Stimulated activated CD8-positive, alpha-beta memory T cell treated with anti-CD3 and anti-CD28 coated beads, Interleukin-7, amount 100 ng/mL, for 48 hours (primary cell): ENCODE measurements at places on chromosomes 5 and 9.

DNA sequence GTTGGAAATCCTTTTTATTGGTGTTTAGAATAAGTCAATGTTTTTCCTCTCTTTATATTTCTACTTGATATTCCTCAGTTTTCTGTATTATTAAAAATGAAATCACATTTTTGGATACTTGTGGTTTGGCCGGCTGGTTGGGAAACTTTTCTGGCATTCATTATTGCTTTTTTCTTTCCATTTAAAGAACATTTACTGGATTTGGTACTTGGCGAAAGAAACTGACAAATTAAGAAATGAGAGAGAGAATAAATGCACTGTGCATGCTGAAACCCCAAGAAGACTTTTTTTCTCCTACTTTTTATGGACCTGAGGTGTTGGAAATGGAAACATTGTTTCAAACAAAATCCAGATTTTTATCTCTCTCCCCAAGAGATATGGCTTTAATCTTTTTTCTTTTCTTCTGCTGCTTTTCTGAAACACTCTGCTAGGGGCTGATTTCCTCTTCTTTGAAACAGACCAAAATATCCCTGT lies 128.4 kb downstream of the SNX18 start:
- no peak for DNase-seq

DNA sequence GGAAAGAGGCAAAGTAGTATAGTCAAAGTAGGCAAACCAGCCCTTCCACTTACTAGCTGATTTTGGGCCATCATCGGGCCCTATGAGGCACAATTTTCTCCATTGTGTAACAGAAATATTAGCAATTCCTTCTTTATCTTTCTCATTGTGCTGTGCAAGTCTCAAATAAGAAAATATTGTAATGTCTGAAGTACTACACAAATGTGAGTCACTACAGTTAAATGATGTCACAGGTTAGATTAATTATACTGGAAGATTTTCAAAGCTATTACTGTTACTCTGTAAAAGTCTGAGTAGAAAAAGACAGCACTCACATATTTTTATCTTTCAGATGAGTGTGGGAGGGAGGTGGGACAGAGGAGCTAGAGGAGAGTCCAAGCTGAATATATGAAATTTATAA lies 12.4 kb upstream of the TMC1 start:
- DNase-seq: no peak

- no peak for DNase-seq
Observed at GRCh38 chr5:135437796-135438560, 9.2 kb downstream of the DCANP1 start.

GRCh38 chr5:168423971-168424370 lies 62.3 kb upstream of the RARS1 start:
- DNase-seq: no peak

GRCh38 chr5:132295505-132296411 lies 1.6 kb downstream of the SLC22A4 start:
- no peak for DNase-seq

- no peak for DNase-seq
Observed at GRCh38 chr5:34849253-34849652, 10.3 kb downstream of the TTC23L start.

DNA sequence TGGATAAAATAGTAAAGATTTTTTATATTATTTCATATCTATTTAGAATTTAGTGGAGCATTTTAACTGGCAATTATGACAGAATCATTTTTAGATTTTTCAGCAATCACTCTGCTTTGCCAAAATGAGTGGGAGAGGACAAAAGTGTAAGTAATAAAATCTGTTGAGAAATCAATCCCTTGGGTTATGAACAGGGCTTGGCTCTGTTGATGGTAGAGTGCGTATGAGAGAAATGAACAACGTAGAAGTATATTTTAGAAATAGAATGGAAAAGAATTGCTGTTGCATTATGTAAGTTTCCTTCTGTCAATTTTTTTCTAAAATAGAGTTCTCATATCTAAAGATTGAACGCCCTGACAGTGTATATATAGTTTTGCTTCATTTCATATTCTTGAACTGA lies 154.1 kb upstream of the PRDM9 start:
- DNase-seq: no peak

GRCh38 chr5:172626031-172626581 lies 15.0 kb upstream of the NEURL1B start:
- no peak for DNase-seq

GRCh38 chr9:121326130-121326838 lies 43.8 kb downstream of the STOM start:
- DNase-seq: no peak

DNA sequence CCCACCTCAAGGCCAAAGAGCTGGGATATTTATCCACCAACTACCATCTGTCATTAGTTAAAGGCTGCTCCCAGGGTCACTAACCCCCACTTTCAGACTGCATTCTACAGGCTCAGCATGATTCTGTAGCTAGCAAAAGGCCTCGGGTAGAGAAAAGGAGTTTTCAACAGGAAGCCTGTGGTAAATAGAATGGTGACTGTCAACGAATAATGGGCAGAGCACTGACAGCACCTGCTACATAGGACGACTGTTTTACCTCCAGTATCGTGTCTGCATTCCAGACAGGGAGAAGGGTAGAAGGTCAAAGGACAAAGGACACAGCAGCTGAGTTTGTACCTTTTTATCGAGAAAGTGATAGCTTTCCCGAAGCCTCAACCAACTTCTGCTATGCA lies 20.3 kb downstream of the MFAP3 start:
- no peak for DNase-seq

GRCh38 chr9:87239312-87239711 lies 258.4 kb upstream of the DAPK1 start:
- DNase-seq: no peak

- DNase-seq: no peak
Observed at GRCh38 chr5:159206818-159207217, 2.5 kb downstream of the RNF145 start.

GRCh38 chr9:132864277-132864676 lies 13.8 kb downstream of the AK8 start:
- no peak for DNase-seq

DNA sequence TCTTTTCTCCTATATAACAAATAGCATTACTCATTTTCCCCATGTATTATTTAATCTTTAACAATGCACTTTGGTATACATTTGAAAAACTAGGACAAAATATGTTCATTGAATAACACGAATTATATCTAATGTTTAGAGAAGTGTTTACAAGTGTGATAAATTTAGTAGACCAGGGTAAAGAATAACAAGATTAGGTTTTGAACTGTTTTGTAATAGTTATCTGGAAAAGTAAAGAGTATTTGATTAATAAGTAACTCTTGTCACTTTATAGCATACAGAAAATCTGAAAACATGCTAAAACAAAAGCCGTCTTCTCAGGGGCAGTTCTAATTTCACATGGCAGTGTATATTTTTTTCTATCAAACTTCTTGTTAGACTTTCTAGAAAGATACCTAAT lies 58.5 kb downstream of the PPIC start:
- DNase-seq: no peak

- no peak for DNase-seq
Observed at GRCh38 chr5:120086081-120086480, 378.0 kb upstream of the PRR16 start.

DNA sequence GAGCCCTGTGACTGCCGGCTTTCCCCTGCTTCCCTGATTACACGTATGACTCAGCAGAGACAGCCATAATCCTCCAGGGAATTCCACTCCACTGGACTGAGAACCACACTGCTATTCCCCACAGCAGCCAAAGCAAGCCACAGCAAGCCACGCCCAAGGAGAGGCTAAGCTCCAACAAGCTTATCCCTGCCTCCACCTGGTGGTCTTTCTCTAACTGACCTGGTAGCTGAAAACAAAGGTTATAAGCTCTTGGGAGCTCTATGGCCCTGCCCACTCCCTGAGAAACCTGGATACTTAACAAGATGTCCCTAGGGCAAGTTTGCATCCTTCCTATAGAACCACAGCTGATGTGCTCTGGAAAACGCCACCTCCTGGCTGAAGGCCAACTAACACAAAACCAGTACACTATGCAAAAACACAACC lies 613.7 kb upstream of the CDH18 start:
- DNase-seq: no peak

- no peak for DNase-seq
Observed at GRCh38 chr9:80156262-80156661, 584.5 kb downstream of the TLE4 start.

- DNase-seq: no peak
Observed at GRCh38 chr5:65055938-65056337, 287.2 kb downstream of the CWC27 start.

DNA sequence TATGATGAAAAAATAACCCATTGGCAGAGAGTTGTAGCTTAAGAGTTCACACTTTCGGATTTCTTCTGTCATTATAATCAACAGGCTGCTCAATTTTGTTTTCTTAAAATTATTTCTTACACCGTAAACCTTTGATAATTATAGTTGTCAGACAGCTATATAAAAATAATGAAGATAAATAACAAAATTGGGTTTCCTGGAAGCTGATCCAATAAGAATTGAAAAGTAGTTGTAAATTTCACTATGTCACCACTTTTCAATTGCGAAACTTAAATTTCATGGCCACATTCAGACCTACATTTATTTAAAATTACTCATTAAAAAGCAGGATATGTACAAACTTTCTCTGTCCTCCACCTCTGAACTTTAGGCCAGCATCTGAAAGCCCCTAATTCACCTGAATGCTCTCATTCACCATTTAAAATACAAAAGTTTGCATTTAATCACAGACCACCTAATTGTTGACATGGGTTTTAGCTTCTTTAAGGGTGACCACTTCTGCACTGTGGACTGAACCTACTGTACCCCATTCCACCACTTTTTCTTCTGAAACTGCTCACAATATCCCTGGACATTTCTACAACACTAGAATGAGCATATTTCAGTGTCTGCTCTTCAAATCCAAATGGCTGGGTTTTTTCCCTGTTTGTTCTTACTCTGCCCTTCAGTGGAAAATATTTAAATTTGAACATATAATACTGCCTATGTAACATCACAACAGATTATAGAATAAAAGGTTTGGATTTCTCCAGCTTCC lies 680 bp downstream of the SELENOP start:
- no peak for DNase-seq

- DNase-seq: no peak
Observed at GRCh38 chr5:77972469-77973252, 196.5 kb upstream of the TBCA start.

DNA sequence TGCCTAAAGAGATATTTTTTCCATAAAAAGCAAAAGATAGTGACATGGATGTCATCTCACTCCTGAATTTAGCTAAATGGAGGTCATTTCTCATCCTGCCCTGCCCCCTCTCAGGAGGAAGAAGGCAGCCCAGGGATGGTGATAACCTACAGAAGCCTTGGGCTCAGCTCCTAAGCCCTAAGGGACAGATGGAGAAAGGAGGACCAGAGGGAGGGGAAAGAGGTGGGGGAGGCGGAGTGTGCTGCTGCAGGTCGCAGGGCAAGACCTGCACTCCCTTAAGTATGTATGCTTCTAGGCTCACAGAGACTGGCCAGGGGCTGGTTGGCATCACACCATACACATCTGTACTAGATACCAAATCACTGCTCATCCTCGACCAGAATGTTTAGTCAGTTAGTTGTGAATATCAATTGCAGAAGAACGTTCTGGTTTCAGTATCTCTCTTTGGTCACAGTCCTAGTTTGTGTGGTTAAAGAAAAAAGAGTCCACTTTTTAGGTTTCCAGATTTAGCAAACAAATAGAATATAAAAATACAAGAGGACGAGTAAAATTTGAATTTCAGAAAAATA lies 18.4 kb upstream of the CDKN2AIPNL start:
- no peak for DNase-seq

DNA sequence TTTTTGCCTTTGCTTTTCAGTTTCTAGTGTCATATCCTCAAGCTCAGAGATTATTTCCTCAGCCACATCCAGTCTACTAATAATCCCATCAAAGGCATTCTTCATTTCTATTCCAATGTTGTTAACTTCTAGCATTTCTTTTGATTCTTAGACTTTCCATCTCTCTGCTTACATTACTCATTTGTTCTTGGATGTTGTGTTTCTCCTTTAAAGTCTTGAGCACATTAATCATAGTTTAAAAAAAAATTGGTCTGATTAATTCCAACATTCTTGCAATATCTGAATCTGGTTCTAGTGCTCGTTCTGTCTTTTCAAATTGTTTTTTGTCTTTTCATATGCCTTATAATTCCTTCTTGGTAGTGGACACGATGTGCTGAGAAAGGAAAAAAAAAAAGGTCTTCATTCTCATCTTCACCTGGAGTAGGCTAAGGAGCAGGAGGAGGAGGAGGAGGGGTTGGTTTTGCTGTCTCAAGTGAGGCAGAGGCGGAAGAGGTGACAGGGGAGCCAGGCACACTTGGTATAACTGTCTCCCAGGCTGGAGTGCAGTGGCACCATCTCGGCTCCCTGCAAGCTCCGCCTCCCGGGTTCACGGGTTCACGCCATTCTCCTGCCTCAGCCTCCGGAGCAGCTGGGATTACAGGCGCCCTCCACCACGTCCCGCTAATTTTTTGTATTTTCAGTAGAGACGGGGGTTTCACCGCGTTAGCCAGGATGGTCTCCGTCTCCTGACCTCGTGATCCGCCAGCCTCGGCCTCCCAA lies 16.3 kb downstream of the PRXL2C start:
- no peak for DNase-seq

- DNase-seq: no peak
Observed at GRCh38 chr5:90144625-90145327, 264.8 kb downstream of the CETN3 start.

GRCh38 chr9:36136894-36137391 lies 410 bp downstream of the GLIPR2 start:
- no peak for DNase-seq

- DNase-seq: no peak
Observed at GRCh38 chr9:114229295-114229694, 74.0 kb downstream of the COL27A1 start.

- DNase-seq: no peak
Observed at GRCh38 chr9:27565696-27566095, 7.6 kb downstream of the C9orf72 start.

DNA sequence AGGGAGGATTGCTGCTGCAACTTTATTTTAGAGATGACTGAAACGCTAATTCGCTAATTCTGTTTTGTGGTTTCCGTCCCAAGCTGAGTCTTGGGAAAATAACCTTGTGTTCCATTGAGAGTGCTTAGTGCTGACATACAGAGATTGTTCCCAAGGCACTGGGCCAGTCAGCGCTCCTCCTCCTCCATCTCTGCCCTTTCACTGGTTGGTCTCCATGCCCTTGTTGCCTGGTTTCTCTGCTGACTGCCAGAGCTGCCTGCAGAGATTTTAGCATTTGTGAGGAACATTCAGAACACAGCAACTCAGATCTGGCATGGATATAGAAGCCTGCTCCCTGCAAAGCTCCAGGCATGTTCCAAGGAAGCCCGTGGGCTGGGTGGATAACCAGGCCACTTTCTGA lies 126.0 kb upstream of the IRX2 start:
- no peak for DNase-seq
